NCI-H2227 treated with DMSO at 0.1 percent for 48 hours (cell line): ENCODE measurements at places on chromosomes 4 and X.

DNA sequence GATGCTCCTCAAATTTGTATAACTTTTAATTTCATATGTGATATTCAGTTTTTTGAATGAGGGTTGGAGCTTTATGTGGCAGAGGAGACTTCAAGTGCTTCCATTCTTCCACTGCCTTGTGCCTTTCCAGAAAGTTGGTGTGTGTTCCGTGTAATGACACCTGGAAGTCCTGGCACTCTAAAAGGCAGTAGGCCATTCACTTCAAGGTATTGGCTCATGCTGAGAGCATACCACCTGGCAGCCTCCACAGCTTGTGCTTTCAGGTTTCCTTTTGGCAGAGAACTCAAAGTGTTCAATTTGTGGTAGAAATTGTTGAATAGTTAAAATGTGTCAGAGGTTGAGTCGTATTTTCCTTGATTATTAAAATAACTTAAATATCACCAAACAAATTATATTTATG, 49.6 kb downstream of the GRIA2 start:
- DNase-seq, result no peak

DNA sequence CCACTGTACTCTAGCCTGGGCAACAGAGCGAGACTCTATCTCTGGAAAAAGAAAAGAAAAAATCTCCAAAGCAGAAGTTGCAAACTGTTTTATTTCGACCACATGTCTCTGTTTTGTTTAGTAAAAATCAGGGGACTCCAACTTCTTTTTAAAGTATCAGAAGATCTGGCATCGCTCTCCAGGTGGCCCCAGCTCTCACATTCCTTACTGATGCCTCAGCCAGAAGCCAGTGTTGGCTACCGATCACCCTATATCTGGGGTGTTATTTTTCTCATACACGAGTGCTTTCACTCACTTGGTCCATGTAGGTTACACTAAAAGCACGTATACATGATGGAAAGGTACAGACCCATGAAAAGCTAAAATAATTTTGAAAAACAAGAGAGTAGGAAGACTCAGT, 8.3 kb downstream of the MPP1 start:
- DNase-seq, result no peak

GRCh38 chr4:7227008-7227407, 34.7 kb downstream of the SORCS2 start:
- DNase-seq, result no peak

GRCh38 chrX:38500866-38501265, 60.5 kb upstream of the TSPAN7 start:
- no peak for DNase-seq

- DNase-seq, result no peak
These were observed 86.0 kb upstream of the NMU start for GRCh38 chr4:55722132-55722531.

DNA sequence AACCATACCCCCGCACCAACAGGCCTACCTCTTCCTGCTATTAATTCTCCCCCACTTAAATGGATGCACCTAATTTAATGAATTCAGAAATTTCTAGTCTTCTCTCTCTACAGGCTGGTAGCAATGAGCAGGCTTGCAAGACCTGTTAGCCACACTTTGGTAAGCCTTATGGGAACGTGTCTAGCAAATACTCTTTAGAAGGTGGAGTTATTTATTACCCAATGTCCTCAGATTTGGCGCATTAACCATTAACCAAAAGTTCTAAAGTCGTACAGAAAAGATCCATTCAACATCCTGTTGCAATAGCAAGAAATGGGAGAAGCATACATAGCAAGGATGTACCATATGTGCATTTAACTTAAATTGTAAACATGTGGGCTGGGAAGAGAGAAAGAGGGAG, 47.5 kb downstream of the SLITRK2 start:
- DNase-seq, result no peak

GRCh38 chrX:114906984-114907510, 110.4 kb downstream of the IL13RA2 start:
- DNase-seq, result no peak

- DNase-seq, result no peak
These were observed 28.1 kb downstream of the SLC25A43 start for GRCh38 chrX:119427024-119427794.

GRCh38 chrX:149298111-149298510, 207.0 kb downstream of the IDS start:
- no peak for DNase-seq

DNA sequence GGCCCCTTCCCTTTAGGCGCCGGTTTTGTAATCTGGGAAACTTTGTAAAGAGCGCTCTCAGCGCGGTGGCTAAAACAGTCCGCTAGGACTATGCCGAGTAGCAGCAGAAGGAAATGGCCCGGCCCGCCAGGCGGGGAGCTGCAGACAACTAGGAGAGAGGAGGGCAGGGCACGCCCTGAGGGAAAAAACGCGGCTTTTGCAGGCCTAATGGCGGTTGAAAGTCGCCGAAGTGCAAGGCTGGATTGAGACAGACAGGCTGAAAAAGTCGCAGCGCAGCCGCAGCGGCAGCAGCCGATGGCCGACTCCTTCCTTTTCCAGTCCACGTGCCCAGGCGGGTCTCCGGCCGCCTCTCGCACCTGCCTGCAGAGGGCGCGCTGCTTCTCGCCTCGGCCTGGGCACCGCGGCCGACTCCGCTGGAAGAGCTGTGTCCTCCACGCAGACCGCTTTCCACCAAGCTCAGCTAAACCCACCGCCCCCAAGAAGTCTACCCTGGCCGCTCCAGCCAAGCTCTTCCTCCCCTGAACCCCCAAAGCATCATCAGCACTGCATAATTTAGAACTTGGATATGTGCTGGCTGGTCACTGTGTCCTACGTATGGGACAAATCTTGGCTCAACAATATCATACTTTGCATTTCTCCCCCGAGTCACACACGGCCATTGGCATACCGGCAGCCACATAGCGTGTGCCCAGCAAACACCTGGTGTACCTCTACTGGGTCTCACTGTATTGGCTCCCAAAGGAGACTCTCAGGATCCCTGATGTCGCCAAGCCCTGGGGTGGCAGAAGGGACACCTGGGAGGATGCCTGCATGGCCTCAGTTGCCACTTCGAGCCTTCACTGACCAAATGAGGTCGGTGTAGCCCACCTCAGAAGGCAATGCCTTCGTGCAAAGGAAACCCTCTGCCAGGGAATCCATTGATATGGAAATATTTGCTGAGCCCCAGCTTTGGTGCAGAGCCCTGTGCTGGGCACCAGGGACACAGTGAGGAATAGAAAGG, 14.5 kb downstream of the SLC25A5 start:
- DNase-seq, result peak; percentile 80

GRCh38 chrX:15985937-15986336, 131.3 kb upstream of the AP1S2 start:
- no peak for DNase-seq

DNA sequence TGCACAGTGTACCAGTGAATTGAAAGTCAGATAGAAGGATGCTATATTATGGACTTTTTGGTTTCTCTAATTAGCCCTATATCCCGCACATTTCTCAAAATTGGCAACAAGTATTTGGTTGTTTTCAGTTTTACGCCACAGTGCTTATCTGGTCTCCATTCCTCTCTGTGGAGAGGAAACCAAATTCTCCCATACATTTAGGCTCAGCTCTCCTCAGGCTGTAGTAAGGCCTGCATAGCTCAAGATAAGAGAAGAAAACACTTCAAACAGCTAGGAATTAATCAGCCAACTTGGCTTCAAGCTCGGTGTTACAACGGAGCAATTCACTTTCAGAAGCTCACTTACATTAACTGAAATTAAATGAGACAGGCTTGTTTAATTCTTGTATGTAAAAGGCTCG, 263.2 kb downstream of the PDHA2 start:
- DNase-seq, result no peak

DNA sequence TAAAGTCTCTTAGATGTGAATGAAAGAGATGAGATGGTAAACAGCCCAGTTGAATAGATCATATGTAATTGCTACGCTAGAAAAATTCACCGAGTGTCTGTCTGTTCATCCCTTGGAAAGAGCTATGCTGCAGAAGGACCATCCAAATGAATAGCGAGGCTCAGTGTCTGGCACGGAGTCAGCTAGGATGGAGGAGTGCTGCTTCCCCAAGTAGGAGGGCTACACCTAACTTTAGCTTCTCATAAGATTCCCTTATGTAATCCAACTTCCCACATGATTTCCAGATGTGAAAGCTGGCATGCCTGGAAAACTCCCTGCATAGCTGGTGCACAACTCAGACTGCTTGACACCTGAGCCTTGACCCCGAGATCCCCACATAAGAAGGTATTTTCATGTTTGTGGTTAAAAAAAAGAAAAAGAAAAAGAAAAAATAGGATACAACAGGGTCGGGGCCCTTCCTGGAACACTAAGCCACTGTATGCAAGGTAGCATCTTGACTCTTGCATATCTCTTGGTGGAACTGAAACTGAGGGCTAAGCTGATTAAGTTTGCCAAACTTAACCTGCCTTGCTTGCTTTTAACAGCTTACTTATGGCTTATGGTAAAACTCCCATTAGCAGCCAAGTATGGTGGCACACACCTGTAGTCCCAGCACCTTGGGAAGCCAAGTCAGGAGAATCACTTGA, 82.3 kb downstream of the FREM3 start:
- DNase-seq, result no peak

DNA sequence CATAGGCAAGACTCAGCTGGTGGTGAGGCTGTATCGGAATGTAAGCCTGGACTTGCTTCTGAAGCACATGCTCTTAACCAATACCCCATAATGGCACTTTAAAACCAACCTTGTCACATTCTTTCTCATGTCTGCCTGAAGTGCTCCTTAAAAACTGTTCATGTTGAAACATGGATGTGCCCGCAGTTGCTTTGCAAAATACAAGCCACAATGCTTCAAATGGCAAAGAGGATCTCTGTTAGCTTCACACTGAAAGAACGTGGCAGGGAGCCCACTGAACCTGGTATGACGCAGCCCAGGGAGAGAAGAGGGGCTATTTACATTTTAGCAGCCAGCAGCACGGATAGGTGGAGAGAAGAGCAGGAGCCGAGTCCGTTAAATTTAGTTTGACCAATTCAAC, 29.3 kb downstream of the SOD3 start:
- no peak for DNase-seq

DNA sequence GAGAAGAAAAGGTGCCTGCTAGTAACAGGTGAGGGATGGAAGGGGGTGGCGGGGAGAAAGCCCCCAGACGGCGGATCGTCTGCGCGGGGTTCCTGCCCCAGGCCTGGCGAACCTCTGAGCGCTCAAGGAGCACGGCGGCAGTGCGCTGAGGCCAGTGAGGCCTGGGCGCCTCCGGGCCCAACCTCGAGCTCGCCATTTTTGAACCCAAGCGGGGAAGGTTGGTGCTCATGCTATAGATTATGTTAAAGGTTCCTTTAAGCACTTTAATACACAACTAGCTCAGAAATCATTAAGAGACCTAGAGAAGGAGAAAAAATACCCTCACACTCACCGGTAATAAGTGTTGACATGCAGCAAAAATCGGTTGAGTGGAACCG, 7.9 kb downstream of the PITX2 start:
- no peak for DNase-seq

DNA sequence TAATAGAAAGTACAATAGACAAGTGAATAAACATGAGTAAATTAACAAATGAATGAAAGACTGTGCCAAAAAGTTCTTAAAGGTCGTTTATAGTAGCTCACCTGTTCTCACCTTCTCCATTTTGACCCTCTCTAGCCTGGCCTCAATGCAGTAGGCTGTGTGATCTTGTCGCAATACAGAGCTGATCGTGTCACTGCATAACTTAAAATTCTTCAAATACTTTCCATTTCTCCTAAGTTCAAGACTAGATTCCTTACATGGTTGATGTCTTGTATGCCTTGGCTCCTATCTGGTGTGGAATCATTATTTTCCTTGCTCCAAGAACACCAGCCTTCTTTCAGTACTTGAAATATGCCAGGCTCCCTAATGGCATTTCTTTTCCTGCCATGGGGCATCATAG, 9.5 kb upstream of the GABRA2 start:
- DNase-seq, result no peak

DNA sequence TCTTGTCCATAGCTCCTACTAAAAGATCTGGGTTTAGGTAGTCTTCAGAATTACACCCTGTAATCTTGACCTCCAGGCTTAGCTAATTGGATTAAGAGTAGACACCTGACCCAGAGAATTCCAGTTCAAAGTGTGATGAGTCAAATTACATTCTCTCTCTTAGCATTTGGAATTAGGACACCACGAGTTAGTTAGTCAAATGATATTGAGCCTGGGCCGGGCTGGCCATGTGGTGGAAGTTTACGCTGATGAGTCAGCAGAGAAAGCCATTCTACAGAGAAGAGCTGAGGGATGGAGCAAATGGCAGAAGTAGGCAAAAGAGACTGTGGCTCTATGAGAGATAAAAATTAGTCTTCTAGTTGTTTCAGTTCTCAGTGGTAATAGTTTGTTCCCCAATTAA, 31.1 kb downstream of the CEP44 start:
- no peak for DNase-seq

DNA sequence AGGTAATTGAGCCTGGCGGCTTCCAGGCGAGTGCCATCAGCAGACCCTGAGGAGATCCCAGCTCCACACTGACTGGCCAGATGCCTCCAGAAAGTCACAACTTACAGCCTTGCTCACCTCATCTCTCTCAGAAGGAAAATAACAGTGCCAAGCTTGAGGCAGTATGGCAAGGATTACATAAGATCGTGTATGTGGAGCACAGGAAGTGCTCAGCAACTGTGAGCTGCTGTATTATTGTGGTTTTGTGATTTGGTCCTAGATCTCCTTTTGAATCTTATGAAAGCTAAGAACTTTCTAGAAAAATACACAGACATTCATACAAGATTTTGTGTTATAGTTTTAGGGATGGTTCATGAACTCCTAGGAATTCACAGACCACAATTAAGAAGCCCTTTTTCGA, 14.0 kb downstream of the RASL11B start:
- DNase-seq, result no peak

DNA sequence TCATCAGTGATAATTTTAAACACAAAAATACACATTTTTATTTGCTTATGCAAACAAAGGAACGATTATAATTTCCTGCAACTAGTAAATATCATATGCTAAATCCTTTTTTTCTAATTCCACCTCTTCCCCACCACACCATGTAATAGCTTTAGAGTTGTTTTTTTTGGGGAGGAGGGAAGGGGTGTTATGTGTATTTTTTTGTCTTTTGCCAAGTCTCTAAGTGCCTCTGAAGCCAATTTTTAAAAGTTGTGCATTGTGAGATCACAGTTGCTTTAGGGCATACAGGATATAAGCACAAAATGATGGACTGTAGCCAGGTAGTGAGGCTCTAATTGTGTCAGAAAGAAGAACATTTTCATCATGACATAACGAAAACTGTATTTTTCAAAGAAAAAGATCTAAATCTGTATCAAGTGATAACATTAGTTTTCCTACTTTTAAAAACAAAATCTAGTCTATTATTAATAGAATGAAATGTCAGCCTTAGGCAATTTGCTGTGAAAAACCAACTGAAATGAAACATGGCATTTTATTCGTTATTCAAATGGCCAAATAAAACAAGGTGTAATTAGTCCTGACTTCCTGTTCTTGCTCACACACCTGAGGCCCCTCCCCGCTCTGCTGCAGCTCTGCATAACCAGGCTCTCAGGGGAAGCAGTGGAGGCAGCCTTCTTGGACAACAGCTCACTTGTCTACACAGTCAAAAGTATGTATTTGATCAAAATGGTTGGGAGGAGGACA, 157.4 kb downstream of the PALLD start:
- no peak for DNase-seq

DNA sequence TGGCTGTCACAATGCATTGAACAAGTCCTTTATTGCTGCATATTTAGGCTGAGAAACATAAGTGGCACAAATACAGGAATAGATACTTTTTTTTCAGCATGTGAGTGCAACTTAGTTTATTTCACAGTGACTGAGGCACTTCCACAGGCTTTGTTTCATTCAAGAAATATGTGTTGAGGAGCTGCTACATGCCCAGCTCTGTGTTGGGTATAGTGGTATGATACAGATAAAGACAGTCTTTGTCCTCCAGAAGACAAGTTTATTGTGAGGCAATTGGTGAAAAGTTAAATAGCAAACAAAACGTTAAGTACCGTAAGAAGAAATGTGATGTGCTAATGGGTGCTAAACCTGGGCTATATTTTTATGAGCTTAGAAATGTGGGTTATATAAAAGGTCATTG, 186.4 kb downstream of the SPRY1 start:
- no peak for DNase-seq
